ENCODE measurements at places on chromosomes 3 and 15.
A peak's percentile ranks its signal among the peaks of the same experiment; 100 is the strongest.

- no peak for DNase-seq
These were observed 17.1 kb upstream of the CSRNP1 start for GRCh38 chr3:39170461-39170860.

- no peak for DNase-seq
These were observed 831.5 kb upstream of the NR2F2 start for GRCh38 chr15:95498961-95499360.

DNA sequence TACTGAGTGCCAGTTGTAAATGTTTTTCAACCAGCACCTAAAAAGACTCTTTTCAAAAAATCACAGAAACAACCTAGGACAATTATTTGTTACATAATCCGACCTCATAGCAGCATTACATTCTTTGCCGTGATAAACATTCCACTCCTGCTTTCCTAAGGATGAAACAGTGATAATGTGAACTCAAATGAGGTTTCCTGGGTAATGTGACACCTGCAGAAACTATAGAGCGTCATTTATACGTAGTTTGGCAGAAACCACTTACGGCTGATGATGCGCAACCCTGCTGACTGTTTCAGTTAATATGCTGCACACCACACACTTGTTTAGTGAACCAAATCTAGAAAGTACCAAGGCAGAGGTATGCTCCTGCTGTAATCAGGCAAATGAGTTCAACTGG lies 55.8 kb downstream of the SEMA6D start:
- no peak for DNase-seq

DNA sequence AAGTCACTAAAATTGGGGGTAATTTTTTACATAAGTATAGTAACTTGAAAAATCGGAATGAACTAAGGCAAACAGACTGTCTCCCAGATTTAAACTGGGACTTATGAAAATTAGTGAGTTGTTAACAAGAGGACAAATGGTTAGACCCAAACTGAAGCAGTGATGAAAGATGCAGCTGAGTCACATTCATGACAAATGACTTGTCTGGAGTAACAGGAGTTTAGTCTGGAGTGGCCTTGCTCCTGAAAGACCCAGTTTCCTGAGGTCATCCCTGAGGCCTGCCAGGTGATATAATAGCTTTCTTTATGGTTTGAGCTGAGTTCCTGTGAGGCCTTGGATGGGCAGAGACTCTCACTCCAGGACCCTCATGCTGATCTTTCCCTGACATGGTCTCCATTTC lies 9.6 kb upstream of the CTDSPL start:
- no peak for DNase-seq

DNA sequence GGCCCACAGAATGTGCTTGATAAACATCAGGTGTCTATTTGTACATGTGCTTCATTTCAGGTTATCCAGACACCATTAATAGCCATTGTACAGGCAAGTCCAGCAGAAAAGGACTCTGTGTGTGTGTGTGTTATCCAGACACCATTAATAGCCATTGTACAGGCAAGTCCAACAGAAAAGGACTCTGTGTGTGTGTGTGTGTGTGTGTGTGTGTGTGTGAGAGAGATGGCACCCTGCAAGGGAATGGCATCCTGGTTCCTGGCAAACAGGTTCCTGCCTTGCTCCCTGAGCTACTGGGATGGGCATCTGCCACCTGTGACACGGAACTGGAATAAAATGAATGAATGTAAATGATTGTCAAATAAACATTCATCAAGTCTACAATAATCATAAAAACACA lies 11.7 kb downstream of the SUCLG2 start:
- DNase-seq, result no peak

- DNase-seq, result peak; percentile 39
These were observed 84.8 kb downstream of the SMAD3 start for GRCh38 chr15:67150023-67150860.

- DNase-seq, result no peak
These were observed 438.6 kb downstream of the ROBO1 start for GRCh38 chr3:79329154-79329553.

DNA sequence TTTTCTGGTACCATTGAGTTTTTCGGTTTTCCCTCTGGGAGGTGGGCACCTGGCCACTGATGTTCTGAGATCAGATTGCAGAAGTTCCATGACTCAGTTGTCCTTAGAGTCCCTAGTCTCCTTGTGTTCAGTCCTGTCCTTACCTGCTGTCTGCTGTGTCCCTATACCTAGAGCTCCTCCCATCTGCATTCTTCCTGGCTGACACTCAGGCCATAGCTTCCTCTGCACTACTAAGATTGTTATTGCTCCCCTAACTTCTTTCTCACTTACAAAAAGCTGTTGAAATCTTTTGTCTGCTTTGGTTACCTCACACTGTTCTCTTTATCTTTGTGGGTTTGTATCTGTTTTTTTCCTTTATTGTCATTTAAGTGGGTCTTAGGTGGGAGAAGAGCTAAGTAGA lies 13.2 kb downstream of the USP3 start:
- DNase-seq, result no peak

- no peak for DNase-seq
These were observed 9.2 kb upstream of the MST1R start for GRCh38 chr3:49912881-49913281.

DNA sequence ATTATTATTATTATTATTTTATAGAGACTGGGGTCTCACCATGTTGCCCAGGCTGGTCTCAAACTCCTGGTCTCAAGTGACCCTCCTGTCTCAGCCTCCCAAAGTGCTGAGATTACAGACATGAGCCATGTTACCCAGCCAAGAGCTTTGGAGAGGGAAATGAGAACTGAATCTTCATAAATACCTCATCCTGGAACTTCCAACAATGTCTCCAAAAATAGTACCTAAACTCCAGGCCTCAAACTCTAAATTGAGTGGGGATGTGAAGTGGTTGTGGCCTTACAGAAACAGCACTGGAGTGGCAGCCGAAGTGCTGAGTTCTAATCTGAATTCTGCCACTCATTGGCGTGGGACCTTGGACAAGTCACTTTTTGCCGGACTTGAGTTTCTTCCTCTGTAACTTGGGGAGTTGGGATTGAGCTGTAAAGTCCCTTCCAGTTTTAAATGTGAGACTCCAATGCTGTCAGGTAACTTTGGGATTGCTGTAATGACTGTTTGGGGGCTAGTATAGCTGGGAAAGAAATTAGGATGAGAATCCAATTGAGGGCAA lies 10.0 kb upstream of the SRP14 start:
- DNase-seq, result no peak

- DNase-seq, result no peak
These were observed 18.6 kb downstream of the DCP1A start for GRCh38 chr3:53328746-53329145.

DNA sequence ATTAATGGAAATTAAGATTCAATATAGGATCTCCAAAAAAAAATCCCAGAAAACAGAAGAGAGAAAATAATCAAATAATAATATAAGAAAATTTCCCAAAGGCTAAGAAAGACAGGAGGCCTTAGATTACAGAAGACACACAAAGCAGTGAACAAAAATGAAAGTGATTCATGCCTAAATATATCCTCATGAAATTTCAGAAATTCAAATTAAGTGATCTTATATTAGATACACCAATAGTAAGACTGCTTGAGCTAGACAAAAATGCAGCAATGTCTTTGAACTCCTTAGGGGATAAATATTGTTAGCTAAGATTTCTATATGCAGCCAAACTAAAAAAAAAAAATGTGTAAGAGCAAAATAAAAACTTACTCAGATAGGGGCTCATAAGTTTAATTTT lies 44.6 kb upstream of the ARPP21 start:
- DNase-seq, result no peak

GRCh38 chr3:142022381-142022780 lies 127.0 kb downstream of the TFDP2 start:
- DNase-seq, result no peak

DNA sequence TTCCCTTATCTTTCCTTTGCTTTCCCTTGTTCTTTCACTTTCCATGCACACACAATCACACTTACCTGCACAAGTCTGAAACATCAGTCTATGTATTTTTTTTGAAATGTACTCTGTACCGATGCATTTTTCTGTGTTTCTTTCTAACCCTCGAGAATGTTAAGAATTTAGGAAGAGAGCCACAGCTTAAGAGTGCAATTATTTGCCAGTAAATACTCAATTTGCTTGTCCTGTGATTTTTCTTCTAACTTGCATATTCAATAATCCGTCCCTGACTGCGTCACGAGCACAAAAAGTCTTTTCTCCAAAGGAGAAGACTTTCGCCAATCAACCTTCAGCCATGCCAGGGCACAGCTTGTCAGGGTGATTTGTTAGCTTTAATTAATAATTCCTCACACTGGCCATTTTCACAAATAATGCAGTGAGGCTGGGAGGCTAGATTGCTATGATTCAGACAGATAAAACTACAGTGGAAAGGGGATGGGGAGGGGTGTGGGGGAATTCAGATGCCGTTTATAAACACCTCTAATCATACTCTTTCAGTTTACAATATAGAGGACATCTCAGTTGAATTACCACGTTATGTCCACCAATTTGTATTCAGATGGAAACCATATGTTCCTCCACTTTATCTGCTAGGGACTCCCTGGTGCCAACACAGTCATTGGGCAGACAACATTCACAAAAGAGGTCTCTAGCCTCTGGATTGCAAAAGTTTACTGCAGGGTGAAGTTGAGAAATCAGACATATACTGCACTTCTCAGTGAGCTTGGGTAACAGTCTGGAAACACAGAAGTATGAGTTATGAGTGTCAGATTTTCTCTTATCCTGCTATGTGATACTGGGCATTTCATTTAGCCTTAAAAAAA lies 388.0 kb downstream of the ZBTB20 start:
- no peak for DNase-seq

- no peak for DNase-seq
These were observed 54.4 kb upstream of the TLE3 start for GRCh38 chr15:70152070-70152480.

GRCh38 chr15:55237219-55238130 lies 40.7 kb upstream of the RSL24D1 start:
- DNase-seq, result no peak

- DNase-seq, result no peak
These were observed 980 bp downstream of the PARP9 start for GRCh38 chr3:122562923-122563716.

- no peak for DNase-seq
These were observed 21.1 kb downstream of the C3orf70 start for GRCh38 chr3:185131602-185132256.

GRCh38 chr3:40653001-40653400 lies 128.2 kb downstream of the ZNF621 start:
- DNase-seq, result no peak

DNA sequence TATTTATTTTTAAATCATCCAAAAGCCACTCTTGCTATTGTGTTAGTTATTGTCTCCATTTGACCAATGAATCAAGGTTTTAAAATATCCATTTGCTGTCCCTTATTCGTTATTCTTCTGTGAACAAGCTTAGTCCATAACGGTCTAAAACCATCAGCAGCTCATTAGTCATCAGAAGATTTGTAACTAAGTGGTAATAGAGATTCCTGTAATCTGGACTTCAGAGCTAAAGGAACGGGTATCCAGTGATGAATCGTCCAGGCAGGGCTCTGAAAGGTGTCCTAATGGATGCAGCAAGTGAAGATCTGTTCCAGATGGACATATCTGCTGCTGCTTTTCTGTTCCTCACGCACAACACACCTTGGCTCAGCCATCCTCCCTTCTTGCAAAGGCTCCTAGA lies 362.7 kb upstream of the CFAP20DC start:
- no peak for DNase-seq

- no peak for DNase-seq
These were observed 253.2 kb downstream of the RORA start for GRCh38 chr15:60975952-60976351.

GRCh38 chr3:193885832-193886231 lies 250.1 kb upstream of the HES1 start:
- DNase-seq, result no peak

GRCh38 chr3:157100096-157100477 lies 59.9 kb downstream of the CCNL1 start:
- DNase-seq, result no peak

DNA sequence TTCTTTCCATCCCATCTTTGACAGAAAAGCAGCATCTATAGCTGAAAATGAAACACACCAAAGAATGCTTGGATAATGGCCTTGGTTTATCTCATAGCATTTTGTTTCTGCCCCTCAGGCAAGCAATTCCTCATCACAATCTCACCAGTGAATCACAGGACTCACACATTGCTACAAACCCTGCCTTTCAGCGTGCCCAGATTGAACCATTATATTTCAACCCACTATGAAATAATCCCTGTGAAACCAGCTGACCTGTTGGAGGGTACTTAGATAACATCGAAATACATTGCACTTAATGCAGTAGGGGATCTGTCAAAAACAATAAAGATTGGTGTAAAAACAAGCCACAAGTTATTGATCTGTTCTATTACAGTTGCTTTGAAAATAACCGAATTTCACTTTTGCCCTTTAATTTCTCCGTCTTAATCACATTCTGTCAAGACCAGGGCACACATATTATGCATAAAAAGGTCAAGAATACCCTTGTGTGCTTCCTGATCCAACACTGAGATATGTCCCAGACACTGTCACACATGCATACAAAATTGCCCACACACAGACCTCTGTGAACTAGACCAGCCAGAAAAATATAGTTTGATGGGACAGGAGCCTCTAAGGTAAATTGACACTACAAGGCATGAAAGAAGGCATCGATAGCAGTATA lies 839.8 kb downstream of the NTRK3 start:
- DNase-seq, result no peak

DNA sequence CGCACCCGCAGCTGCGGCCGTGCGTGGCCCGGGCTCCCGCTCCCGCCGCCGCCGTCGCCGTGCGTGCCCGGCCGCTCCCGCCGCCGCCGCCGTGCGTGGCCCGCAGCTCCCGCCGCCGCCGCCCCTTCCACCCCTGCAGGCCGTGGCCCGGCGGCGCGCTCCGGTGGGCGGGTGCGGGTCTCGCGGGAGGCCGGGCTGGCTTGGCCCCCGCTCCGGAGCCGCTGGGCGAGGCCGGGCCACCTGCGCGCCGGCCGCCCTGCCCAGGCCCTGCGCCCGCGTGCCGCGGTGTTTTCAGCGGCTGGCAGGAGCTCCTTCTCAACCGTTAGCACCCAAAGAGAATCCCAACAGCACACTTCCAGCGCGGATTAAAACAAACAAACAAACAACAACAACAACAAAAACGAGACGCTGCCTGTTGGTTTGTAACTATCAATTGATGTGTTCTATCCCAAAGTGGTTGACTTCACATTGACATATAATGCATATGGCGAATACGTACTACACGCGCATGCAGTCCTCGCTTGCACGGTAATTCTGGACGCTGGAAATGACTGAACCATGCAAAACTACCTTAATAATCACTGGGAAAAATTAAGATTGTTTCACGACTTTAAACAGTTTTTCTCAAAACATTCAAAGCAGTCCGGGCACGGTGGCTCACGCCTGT lies 113.7 kb upstream of the GOLGA8J start:
- DNase-seq, result no peak

- DNase-seq, result no peak
These were observed 15.4 kb upstream of the APEH start for GRCh38 chr3:49658711-49659110.

GRCh38 chr3:94092086-94092485 lies 29.2 kb downstream of the NSUN3 start:
- DNase-seq, result no peak

- DNase-seq, result no peak
These were observed 16.5 kb upstream of the HEG1 start for GRCh38 chr3:125072301-125072700.

Data from stimulated activated CD8-positive, alpha-beta memory T cell treated with anti-CD3 and anti-CD28 coated beads, Interleukin-4, amount 100 ng/mL, for 24 hours (primary cell).